Ovary (tissue), 10 donors: ENCODE measurements at places on chromosomes 6 and 20. TPM values are rescaled to one million over a fixed set of nuclear protein-coding genes. Genes with fewer than 3 reads are reported as not detected.

IRF4 gene
- 20.7 TPM for total RNA-seq

SPATA25 gene
- 6.7 TPM for total RNA-seq

- no peak for DNase-seq
Measured at GRCh38 chr6:15426901-15427300, 181.0 kb downstream of the JARID2 start.

DNA sequence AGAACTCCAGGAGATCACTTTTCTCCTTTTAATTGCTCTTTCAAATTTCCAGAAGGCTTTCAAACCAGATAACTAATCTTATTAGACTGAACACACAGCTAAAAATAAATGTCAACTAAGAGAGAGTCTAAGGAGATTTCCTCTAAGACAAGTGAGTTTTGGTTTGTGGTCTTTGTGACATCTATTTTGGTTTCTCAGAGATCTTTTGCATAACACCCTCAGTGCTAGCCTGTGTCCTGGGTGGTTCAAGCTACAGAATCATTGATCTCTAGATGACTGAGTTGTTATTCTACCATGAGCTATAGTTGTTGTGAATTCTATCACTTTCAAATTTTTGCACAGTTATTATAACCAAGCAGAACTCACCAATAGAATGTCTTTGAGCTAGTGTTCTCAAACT, 49.1 kb upstream of the PLCB4 start:
- DNase-seq = no peak

GRCh38 chr6:19697744-19698290, 139.4 kb upstream of the ID4 start:
- DNase-seq = no peak
